ENCODE measurements at places on chromosomes 1 and 21.

- DNase-seq, result no peak
Measured at GRCh38 chr1:28864695-28865094, 49.7 kb upstream of the EPB41 start.

DNA sequence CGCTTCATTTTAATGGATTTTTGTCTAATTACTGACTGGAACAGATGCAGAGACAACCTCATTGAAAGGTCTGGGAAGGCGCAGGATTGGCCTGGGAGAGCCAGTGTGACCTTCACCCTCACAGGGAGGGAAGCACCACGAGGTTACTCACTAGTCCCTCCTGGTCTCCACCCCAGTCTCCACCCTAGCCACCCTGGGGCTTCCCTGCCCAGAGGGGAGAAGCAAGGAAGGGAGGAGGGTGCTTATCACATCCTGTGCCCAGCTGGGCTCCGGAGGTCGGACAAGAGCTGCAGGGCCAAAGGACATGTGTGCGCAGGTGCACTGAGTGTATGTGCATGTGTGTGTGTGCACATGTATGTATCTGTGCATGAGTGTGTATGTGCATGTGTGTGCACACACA lies 220.1 kb upstream of the VAMP3 start:
- no peak for DNase-seq

GRCh38 chr1:62484824-62485468 lies 48.1 kb downstream of the USP1 start:
- DNase-seq, result no peak

DNA sequence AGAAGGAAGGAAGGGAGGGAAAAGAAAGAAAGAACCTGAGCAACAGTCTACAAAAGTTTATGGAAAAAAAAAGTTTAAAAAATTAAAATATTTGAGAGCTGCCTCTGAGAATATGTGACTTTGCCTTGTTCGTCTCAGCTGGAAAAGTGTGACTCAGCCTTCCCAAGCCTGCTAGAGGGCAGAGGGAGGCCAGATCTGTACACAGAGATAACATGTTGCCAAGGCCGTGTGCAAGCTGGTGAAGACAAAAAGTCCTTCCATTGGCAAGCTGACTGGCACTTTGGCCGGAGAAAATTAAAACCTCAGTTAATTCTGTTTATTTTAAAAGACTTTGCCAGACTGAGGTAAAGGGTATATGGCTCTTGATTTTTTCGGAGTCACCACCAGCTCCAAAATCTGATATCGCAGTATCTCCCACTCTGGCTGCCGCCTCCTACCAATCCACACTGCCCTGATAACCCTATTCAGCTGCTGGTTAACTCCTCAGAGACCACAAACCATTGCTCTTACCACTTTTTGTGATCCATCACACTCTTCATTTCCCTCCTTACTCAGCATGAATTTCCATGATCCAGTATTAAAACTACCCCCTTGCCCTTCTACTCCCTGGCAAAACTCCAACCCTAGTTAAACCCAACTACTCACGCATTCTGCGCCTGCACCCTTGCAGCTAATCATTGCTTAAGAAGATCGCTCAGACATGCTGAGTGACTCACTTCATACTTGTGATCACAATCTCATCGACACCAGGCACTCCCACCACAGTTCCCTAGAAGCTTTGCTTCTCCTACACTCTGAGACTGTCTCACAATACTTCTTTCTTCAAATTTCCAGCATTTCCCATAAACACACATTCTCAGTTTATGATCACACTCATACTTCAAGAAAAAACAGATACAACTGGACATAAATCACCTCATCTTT lies 5.7 kb upstream of the PPP1R15B start:
- peak; percentile 98 for DNase-seq

DNA sequence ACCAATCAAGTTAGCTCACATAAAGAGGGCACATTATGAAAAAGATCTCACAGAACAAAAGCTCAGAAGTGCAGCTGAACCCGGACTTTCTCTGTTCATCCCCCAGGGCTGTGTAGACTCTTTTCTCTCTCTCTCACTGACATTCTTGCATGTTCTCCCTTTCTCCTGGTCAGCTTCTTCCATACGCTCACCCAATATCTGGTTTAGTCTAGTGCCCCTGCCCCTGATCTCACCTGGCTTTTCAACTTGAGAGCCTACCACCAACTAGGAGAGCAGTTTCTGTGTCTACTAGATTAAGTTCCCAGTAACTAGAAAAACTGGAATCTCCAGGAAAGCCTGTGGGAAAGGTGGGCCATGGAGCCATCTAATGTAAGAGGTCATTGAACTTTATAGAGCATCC lies 126.9 kb upstream of the GRIK3 start:
- no peak for DNase-seq

DNA sequence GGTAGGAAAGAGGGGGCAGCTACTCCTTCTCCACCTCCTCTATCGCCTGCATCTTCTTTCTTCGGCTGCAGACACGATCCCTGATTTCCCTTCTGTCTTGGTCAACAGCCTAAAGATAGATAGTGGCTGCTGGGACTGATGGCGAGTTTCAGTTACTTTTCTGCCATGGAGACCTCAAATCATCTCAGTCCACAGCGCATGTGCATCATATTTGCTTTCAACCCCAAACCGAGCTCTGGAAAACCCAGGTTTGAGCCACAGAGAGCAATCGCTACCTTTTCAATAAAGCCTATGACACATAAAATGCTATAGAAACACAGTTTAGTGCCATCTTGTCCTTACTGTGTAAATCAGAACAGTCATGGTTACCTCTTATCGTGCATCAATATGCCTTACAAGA lies 142.9 kb upstream of the IRF2BP2 start:
- no peak for DNase-seq

DNA sequence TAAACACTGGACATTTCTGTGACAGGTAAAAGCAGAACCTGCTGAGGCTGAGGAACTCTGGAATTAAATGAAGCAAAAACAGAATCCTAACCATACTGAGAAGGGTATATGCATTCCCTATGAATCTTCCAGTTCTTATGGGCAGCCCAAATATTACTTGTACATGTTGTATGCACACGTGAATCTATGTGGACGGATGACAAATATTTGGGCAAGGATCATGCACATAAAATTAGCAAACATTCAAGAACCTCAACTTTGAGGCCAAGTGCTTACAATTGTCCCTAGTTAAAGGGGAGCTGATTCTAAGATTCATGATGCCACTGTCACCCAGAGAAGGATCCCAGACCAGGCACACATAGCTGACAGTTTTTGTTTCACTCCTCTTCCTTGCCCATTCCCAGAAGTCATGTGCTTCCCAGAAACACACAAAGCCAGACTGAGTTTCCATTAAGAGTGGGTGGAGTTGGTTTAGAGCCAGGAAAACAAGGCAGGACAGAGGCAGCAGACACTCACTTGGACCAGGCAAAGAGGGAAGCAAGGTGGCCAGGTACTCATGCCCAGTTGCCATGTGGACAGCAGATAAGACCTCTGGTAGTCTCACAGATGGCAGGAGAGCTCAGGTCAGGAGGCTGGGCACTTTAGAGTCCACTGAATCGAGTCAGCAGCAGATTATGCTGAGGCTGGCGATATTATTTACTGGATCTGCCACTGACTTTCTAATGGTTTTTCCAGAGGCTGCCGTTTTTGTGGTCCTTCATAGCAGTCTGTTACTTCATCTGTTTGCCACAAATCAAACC lies 25.6 kb downstream of the AK2 start:
- DNase-seq, result peak; percentile 74

DNA sequence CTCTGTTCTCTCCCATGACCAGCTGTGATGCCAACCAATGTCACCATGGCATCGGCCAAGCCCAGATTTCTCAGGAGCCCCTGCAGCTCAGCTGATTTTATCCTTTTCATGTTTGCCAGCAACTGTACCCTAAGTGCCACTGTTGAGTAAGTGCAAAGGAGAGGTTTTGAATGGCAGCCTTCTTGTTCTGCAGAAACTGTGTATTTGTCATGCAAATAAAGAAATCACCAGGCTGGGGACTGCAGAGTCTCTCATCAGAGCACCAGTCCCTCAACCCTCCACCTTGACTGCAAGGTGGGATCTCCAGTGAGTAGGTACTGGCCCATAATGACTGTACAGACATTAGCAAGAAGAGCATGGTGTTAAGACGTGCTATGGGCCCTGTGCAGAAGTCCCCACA lies 26.6 kb downstream of the C8B start:
- no peak for DNase-seq

DNA sequence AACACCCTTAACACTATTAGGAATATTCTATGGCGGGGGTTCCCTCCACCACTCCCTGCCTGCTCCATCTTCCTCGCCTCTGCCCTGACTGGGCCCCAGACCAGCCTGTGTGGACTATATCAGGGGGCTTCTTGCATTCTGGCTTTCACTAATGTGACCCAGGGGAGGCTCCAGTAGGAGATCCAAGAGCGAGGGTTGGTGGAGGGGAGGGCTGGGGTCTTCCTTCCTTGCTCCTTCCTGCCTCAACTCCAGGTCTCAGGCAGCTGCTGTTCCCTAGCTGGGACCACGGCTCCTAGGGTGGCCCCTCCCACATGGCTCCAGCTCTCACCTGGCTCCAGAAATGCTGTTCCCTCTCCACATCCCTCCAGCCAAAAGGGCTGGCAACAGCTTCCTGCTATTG lies 257.4 kb downstream of the MATN1 start:
- DNase-seq, result no peak

GRCh38 chr1:193589597-193590040 lies 403.2 kb upstream of the B3GALT2 start:
- DNase-seq, result peak; percentile 30

DNA sequence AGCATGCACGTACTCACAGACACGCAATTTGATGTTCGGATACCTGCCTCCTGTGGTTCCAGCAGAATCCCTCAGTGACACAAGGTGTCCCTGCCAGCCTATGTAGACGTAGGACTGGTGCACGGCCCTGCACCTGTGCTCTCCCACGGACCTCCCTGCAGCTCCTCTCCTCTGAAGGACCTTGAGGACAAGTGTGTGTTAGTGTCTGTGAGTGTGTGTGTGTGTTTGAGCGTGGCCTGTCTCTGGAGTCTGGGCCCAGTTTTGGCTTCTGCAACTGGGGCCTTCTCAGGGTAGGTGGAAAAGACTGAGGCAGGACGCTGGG lies 22.5 kb upstream of the DMBX1 start:
- no peak for DNase-seq

DNA sequence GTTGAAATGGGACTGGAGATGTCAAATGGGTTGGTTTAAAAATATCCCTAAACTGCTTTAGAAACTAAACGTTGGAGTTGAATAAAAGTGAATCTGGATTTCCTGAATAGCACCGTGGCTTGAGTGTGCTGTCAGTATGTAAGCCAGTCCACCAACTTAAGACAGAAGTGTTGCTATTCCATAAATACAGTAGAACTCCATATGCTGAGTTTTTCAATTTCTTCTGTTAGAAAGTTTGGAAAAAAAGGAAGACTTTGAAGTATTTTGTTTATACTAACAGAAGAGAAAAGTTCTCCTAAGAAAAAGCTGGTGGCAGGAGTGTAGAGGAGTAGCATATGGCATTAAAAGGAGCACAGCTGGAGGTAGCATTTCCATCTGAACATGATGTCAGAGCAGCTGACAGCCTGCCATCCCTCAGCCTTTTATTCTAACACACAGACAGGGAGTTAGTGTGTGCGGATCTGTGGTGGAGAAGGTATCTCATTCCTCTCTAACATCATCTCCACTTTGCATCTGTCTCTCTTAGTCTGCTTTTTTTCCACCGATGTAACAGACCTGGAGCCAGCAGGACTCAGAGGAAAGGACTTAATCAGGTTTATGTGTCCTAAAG lies at the start of gene ZBTB18:
TSS of gene ZBTB18 (plus strand) at position 449 of the 610 bp plus-strand sequence. CDS start at position 598, 149 bp downstream.
- peak; percentile 54 for DNase-seq

DNA sequence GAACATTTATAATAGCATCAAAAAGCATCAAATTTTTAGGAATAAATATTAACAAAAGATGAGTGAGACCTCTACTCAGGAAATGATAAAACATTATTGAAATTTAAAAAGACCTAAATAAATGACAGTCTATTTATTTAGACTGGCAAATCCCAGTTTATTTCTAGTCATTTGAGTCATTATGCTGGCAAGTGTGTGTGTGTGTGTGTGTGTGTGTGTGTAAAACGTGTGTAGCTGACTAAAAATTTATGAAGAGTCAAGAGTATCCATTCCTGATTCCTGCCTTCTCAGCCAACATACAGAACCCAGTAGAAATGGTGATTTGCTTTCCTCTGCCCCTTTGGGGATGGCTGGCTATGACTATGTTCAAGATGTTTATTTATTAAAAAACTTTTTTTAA lies 46.2 kb downstream of the OSBPL9 start:
- no peak for DNase-seq
